Panc1 (cell line): ENCODE measurements at places on chromosomes 6 and 20. TPM values are rescaled to one million over a fixed set of nuclear protein-coding genes. Genes with fewer than 3 reads are reported as not detected.

The PGC gene
- 0.18 TPM for total RNA-seq

The LPA gene
- 0.21 TPM for total RNA-seq

The HTR1E gene
- not detected for total RNA-seq

The PBOV1 gene
- not detected for total RNA-seq

The DLL1 gene
- total RNA-seq, result 2.4 TPM

The PLA2G7 gene
- total RNA-seq, result 0.41 TPM

The ZNF292 gene
- 38.2 TPM for total RNA-seq

The SLC32A1 gene
- total RNA-seq, result not detected

The TASP1 gene
- 8.9 TPM for total RNA-seq

The WFDC2 gene
- 1.6 TPM for total RNA-seq

The TNNC2 gene
- total RNA-seq, result 0.26 TPM

The BPIFB2 gene
- total RNA-seq, result not detected

The CCN5 gene
- 15.2 TPM for total RNA-seq

The MAP3K7 gene
- 33.1 TPM for total RNA-seq

The DEFB128 gene
- not detected for total RNA-seq

The KIZ gene
- 6.5 TPM for total RNA-seq
